Left lobe of liver (tissue), 2 donors: ENCODE measurements at places on chromosomes 7 and 10. TPM values are rescaled to one million over a fixed set of nuclear protein-coding genes. Genes with fewer than 3 reads are reported as not detected.

GRCh38 chr10:78492424-78492823 is 458.8 kb downstream of the RPS24 start:
- DNase-seq = no peak

GRCh38 chr7:95578299-95578855 is 17.9 kb downstream of the PDK4 start:
- DNase-seq = peak; percentile 79

DNA sequence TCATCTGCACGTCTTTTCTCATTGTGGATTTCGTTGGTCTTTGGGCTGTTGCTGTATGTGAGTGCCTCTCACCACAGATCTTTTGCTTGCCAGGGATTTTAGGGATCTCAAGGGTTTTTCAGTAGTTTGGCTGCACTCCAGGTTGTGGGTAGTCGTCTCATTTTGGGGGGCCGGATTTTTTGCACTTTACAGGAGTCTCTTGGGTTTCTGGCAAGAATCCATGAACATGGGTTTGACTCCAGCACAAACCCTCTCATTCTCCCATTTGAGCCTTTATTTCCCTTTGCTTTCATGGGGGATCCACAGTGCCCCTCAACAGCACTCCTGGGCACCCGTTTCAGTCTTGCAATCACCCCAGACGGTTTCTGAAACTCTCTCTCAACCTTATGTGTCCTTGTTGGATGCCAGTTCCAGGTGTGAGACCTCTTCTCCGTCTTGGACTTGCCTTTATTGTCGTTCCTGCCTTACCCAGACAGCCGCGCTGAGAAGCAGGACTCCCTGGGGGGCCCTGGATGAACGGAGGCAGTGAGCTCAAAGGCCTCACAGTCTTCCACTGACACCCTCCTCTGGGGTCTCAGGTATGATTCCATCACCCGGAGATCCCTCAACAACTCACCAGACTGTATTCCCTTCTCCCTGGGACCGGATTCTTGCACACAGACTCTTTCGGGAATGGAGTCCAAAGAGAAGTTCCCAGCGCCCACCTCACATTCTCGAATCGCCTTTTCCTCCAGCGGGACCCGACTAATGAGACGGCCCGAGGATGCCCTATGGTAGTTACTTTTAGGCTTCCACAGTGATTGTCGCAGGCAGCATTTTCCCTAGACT is 18.8 kb upstream of the ZNF273 start:
- DNase-seq = peak; percentile 22

GRCh38 chr10:84685047-84685660 is 356.8 kb downstream of the CCSER2 start:
- DNase-seq = no peak

GRCh38 chr10:48626986-48627731 is 22.3 kb upstream of the ARHGAP22 start:
- DNase-seq = no peak

DNA sequence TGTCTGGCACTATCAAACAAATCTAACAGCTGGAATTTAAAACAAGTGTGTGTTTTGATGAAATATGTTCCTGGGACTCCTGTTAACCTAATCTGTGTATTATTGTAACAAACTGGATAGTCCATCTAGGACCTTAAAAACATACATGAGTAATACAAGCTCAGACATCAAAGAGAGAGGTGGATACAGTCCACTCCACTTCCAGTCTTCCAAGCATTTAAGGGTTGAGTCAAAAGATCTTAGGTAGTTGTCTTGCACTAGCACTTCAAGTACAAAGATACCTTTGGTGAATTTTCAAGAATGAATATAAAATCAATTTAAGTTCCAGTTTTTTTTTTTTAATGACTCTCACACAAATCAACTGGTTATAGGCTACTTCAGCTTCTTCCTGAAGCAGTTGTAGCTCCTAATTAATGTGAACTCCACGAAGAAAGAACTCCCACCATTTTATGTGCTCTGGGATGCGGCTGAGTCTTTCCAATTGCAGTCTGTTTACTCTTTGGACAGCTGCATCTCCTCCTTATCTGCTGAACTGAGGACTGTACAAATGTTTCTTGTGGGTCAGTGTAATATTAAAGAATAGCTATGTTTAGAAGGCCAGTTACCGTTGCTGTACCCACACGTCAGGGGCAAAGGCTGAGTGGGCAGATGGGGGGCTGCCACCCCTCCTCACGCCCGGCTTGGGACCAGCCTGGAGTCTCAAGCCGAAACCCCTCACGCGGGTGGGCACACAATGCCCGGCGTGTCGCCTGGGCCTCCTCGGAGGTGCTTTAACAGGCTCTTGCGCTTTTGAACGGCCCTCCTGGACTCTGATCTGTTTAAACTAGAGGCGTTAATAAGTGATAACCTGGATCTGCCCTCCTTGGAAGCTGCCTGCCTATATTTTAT is 2.9 kb upstream of the IGF2BP3 start:
- no peak for DNase-seq

DNA sequence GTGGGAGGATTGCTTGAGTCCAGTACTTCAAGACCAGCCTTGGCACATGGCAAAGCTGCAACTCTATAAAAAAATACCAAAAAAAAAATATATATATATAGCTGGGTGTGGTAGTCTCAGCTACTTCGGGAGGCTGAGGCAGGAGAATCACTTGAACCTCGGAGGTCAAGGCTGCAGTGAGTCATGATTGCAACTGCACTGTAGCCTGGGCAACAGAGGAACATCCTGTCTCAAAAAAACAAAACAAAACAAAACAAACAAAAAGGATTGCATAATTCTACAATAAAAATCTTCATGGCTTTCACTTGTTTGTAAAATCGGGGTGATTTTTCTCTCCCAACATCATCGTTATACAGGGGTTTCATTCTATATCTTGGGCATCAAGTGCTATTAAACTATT is 35.1 kb downstream of the GUSB start:
- DNase-seq = no peak

- DNase-seq = no peak
These were observed 193.7 kb downstream of the RNLS start for GRCh38 chr10:88389456-88389855.

- no peak for DNase-seq
These were observed 106.8 kb downstream of the UBE2H start for GRCh38 chr7:129845972-129846327.

The GFRA1 gene
- 75.2 TPM for total RNA-seq

The FOXK1 gene
- 8.4 TPM for total RNA-seq
